ENCODE measurements at places on chromosomes 13 and 19.
A peak's percentile ranks its signal among the peaks of the same experiment; 100 is the strongest.

DNA sequence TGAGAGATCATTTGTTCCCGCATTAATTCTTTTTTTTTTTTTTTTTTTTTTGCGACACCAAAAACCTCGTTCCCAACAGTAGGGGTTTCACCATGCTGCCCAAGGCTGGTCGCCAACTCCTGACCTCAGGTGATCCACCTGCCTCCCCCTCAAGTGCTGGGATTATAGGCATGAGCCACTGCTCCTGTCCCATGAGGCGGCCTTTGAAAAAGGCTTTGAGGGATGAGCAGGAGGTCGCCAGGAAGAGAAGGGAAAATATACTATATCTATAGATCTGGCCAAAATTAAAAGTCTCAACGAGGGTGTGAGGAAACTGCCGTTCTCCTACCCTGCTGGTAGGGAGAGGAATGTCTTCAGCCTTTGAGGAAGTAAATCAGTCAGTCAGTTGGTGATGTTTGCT is 26.2 kb downstream of the ZNF473 start:
- DNase-seq: no peak

DNA sequence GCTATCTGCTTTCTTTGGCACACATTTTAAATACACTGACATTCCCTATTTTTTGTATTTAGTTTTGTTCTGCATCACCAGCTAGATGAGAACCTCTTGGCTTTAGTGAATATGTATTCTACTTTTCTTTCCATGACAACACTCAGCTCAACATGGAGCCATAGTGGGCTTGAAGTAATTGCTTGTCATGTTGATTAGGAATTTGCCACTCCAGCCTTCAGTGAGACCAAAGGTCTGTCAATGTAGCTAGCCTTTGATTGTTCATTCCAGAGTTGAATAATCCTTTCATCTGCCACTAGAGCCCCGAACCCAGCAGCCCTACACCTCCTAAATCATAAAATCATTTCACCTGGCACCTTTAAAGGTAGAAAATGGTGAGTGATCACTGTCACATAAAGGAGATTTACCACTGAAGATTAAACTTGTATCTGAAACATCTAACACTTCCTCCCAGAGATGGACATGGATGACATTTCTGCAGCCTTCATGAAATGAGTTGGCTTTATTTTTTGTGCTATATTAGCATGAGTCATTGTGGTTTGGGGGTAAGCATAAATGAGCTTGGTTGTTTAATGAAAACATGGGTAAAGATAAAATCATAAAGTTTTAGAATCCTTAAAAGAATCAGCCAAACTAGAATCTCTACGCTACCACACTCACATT is 29.2 kb upstream of the GARRE1 start:
- no peak for DNase-seq

GRCh38 chr19:21568816-21569493 is 63.6 kb downstream of the ZNF429 start:
- DNase-seq: no peak

GRCh38 chr19:35911173-35911572 is 3.1 kb upstream of the TYROBP start:
- peak; percentile 23 for DNase-seq

GRCh38 chr13:51603716-51604115 is 19.5 kb downstream of the WDFY2 start:
- DNase-seq: no peak

DNA sequence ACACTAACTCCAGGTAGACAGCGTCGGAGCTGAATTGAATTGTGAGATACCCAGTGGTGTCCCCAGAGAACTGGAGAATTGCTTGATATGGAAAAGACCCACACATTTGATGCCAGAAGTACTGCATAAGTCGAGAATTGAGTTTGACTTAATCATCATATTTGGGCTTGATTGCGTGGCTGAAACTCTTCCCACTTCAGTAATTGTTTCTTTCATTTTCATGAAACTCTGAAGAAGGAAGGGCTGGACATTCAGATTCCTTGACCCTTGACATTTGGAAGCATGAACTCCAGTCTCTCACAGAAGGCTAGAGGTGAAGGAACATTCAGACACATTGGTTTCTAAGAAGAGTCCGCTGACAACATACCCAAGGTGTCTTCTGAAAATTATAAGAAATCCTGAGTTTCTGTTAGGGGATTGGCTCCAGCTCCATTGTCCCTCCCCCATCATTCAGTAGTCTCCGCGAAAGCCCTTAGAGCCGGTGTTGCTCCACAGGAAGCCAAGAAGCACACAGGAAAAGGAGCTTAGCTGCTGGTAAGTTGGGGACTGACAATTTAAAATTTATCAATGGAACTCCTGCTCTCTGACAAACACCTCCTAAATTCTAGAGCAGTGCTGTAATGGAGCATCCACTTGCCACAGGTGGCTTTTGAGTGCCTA is at the start of gene FPR2:
Gene FPR2 (plus strand): TSS at position 484 of the 660 bp plus-strand sequence. CDS start 7,479 bp downstream, outside the sequence.
- peak; percentile 14 for DNase-seq

DNA sequence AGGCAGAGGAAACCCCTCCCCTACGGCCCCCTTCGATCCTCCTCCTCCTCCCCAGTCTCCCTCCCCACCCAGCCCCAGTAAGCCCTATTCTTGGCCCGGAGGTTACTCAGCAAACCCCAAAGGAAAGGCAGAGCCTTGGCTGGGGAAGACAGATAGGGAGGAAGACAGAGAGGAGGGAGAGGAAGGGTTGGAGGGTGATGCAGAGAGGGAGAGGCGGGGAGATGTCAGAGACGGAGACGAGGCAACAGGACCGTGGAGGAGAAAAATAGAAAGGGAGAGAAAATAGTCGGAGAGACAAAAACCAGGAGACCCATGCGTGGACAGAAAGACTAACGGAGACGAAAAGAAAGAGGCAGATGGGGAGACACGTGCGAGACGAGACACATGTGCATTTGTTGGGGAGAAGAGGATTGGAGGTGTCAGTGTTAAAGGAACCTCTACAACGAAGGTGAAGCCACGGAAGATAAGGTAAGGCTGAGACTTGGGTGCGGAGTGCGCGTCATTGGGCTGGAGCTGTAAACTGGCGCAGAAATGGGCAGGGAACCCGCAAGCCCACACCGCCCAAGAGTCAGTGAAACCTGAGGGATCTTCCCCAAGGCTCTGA is 2.9 kb downstream of the TGFB1 start:
- no peak for DNase-seq

GRCh38 chr19:34353546-34353945 is 11.4 kb upstream of the GPI start:
- no peak for DNase-seq
